ENCODE measurements at places on chromosomes 1 and 21. TPM values are rescaled to one million over a fixed set of nuclear protein-coding genes. Genes with fewer than 3 reads are reported as not detected.

The DDAH1 gene
- total RNA-seq: 16.6 TPM

The TNNI3K gene
- 0.49 TPM for total RNA-seq

The SRGAP2C gene
- total RNA-seq: 21.3 TPM

The CCSAP gene
- total RNA-seq: 10.9 TPM

- no peaks in the 10 kb centered on the region for H3K27me3 ChIP-seq
- H3K4me1 ChIP-seq: peaks cover 98% of the 10 kb centered on the region
- no peak for DNase-seq
- no peaks in the 10 kb centered on the region for H3K36me3 ChIP-seq
- H3K4me3 ChIP-seq: peak overlapping the region; percentile 13
- H3K27ac ChIP-seq: peak overlapping the region; percentile 96
Observed at GRCh38 chr1:66339944-66340343, 194.0 kb upstream of the SGIP1 start.

DNA sequence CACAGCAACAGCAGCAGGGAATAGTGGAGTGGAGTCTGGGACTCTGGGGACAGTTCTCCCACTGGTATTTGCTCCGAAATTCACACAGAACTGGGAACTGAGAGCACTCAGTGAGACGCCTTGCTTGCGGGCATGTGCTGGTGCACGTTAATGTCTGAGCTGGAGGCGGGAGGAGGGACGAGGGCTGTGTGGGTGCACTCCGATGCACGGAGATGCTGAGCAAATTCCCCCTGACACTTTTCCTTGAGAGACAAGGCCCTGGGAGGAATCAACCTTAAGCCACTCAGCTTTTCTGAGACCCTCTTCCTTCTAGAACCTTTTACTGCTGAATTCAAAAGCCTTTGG is 2.8 kb downstream of the RGS8 start:
- H3K27me3 ChIP-seq: no peaks in the 10 kb centered on the region
- no peak overlapping the region for H3K27ac ChIP-seq
- no peak for DNase-seq
- H3K4me1 ChIP-seq: no peaks in the 10 kb centered on the region
- H3K4me3 ChIP-seq: no peak overlapping the region

DNA sequence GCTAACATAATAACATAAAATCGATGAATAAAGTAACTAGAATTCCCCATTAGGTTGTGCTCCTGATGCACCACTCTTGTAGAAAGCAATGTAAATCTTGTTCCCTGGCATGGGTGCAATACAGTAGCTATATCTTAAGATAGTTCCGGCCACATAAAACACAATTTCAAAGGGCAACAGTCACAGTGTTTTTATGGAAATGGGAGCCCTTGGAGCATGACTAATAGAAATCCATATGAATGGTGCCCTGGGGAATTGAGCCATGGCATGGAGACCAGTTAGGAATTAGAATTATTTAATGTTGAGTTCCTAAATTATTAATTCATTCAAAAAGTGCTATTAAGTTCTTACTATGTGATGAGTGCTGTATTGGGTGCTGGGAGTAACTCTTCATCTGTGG is 118.7 kb downstream of the KCNK2 start:
- no peak overlapping the region for H3K27ac ChIP-seq
- H3K27me3 ChIP-seq: no peaks in the 10 kb centered on the region
- H3K36me3 ChIP-seq: no peaks in the 10 kb centered on the region

GRCh38 chr21:33027401-33028286 is 1.9 kb downstream of the OLIG2 start:
- H3K4me1 ChIP-seq: no peaks in the 10 kb centered on the region
- H3K27ac ChIP-seq: no peak overlapping the region
- DNase-seq: no peak

DNA sequence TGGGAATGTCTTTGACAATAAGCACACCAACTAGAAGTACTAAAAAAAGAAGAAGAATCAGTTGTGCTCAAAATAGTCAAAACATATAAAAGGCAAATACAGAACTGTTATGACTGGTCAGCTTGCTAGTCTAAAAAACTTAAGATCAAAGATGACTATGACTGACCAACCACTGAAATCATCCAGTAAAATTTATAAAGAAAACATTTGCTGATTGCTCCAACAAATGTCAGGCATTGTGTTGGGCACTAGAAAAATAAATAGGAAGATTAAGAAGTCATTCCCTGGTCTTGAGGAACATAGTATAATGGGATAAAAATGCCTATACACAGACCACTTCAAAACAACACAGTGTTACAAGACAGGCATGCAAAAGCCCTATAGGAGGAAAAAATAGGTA is 9.3 kb upstream of the ANGPTL3 start:
- H3K36me3 ChIP-seq: no peaks in the 10 kb centered on the region
- no peaks in the 10 kb centered on the region for H3K4me1 ChIP-seq
- no peak overlapping the region for H3K4me3 ChIP-seq
- no peak overlapping the region for H3K27ac ChIP-seq

- no peak overlapping the region for H3K27ac ChIP-seq
- DNase-seq: no peak
- no peaks in the 10 kb centered on the region for H3K36me3 ChIP-seq
- H3K4me1 ChIP-seq: peaks cover 28% of the 10 kb centered on the region
- H3K27me3 ChIP-seq: no peaks in the 10 kb centered on the region
Observed at GRCh38 chr1:44543064-44543744, 131.1 kb downstream of the TMEM53 start.

DNA sequence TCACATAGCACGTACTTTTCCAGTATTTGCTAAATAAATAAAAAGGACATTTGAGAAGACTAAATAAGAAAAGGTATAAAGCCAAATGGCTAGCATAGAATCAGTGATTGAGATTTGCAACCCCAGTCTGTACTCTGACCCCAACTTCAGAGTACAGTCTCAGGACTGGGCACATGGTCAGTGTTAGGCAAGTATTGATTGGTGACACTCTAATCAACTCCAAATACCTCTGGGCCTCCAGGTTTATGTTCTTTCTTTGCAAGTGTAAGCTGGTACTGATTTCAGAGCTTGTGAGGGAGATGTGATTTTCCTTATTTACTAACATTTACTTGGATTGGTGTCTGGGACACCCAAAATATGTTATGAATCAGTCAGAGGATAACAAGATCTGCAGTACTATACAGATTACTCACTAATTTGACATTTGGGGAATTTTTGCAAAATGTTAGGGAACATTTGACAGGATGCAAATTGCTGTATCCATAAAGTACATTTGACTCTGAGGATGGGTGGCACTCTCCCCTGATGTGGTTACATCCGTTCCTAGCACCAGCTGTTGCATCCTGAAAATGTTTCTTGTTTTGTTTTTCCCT is 34.2 kb downstream of the LMO4 start:
- no peaks in the 10 kb centered on the region for H3K27me3 ChIP-seq
- H3K27ac ChIP-seq: no peak overlapping the region

- H3K27me3 ChIP-seq: no peaks in the 10 kb centered on the region
- no peaks in the 10 kb centered on the region for H3K36me3 ChIP-seq
- H3K4me1 ChIP-seq: no peaks in the 10 kb centered on the region
- DNase-seq: no peak
- H3K4me3 ChIP-seq: no peak overlapping the region
Observed at GRCh38 chr1:8681911-8682310, 135.5 kb downstream of the RERE start.

DNA sequence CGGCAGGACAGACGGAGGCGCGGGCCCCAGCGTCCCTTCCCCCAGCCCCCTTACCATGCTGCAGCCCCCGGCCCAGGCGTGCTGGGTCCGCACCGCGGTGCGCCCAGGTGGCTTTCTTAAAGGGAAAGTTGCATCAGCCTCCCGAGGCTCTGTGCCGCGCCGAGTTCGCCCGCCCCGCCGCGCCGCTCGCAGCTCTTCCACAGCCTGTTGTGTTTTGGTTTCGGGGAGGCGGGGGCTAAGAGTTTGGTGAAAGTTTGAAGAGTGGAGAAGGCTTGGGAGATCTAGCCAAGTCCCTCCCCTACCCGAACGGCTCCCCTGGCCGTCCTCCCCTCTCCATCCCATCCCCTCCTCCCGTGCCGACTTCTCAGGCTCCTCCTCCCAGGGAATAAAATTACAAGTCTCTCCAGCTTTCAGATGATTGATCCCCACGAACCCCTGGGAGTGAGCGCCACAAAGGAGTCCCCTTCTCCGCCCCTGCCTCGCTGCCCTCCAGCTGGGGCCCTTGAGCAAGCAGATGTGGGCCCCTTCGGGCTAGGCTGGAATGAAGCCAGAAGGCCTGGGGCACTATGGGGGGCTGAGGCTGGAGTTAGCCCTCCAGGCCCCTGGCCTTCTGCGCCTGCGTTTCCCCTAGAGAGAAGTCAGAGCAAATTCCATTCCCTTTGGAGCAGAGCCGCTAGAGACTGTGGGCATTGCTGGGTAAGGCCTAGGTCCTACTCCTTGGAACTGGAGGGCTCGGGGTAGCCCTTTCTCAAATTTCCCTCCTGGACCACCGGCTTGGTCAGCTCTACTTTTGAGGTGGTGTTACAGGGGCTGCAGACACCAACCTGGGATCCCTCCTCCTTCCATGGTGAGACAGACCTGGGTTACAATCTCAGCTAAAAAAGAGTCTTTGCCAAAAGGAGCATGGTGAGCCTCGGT is at the start of gene SLC6A9:
TSS of gene SLC6A9 (minus strand) at position 211 of the 918 bp plus-strand sequence. CDS start 7,185 bp downstream, outside the sequence.
- DNase-seq: no peak
- no peaks in the 10 kb centered on the region for H3K36me3 ChIP-seq
- peak within 1 kb of the TSS; percentile 68 for H3K4me3 ChIP-seq
- peak within 1 kb of the TSS; percentile 91 for H3K27ac ChIP-seq
- peaks cover 38% of the 10 kb centered on the region for H3K4me1 ChIP-seq

DNA sequence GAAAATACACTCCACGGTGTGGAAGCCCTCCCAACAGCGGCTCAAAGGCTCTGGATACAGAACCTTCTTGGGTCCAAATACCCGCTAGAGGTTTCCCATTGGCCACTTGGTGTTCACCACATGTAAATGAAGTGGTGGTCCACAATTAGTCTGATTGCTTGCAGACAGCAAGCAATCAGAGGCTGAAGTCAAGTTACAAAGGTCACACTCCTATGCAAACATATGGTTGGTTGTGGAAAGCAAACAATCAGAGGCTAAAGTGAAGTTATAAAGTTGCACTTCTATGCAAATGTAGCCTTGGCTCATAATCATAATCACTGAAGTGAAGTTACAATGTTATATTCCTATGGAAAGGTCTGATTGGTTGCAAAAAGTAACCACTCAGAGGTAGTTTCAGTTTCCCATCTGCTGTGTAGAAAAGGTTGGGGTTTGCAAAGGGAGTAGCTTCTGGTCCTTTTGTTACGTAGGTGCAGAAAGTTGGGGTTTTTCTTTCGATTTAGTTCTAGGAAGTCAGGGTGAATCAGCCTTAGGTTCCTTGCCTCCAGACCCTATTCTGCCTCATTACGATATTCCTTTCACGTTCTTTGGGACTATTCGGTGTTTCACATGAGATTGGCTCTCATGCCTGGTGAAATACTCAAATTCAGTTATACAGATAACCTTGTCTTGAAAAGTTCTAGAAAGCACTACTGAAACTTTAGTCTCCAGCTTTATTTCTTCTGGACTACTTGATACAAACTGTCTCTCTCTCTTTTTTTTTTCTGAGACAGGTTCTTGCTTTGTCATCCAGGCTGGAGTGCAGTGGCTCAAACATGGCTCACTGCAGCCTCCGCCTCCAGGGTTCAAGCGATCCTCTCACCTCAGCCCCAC is 36.7 kb upstream of the MTF2 start:
- H3K4me3 ChIP-seq: no peak overlapping the region
- H3K27ac ChIP-seq: no peak overlapping the region
- no peaks in the 10 kb centered on the region for H3K4me1 ChIP-seq
- DNase-seq: no peak
- H3K27me3 ChIP-seq: no peaks in the 10 kb centered on the region

DNA sequence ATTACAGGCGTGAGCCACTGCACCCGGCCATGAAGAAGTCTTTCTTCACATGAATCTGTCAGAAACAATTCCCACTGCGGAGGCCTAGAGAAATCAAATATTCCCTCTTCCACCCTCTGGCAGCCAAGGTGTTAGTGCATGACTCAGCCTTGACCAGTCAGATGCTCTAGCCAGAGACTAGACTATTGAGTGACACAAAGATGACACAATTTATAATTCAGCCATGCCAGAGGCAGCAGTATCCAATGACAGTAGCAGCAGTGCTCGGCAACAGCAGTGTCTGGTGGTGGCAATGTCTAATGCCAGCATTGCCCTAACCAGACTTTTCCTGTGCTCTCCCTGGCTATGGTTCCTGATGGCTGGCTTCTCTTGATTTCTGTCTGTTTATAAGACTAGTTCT is 8.7 kb downstream of the CTXND2 start:
- H3K4me1 ChIP-seq: peaks cover 10% of the 10 kb centered on the region
- DNase-seq: peak; percentile 58
- H3K27ac ChIP-seq: no peak overlapping the region
- no peaks in the 10 kb centered on the region for H3K36me3 ChIP-seq

DNA sequence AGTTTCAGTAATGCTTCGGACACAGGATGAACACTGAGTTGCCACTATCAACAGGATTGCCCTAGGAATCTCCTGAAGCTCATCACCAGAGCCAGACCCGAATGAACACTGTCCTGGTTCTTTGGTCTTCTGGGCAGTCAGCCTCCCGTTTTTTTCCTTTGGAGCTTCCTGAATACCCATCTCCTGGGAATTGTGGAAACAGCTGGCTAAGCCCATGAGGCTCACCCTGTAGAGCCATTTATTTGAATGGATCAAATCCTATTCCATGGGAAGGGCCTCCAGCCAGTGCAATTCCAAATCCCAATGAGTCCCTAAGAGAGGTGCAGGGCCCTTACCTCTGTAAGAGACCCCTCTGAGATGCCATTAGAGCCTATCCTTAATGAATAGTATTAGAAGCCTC is 5.9 kb downstream of the RCSD1 start:
- H3K4me1 ChIP-seq: no peaks in the 10 kb centered on the region
- no peaks in the 10 kb centered on the region for H3K27me3 ChIP-seq
- no peak overlapping the region for H3K4me3 ChIP-seq
- H3K36me3 ChIP-seq: no peaks in the 10 kb centered on the region
- no peak overlapping the region for H3K27ac ChIP-seq

DNA sequence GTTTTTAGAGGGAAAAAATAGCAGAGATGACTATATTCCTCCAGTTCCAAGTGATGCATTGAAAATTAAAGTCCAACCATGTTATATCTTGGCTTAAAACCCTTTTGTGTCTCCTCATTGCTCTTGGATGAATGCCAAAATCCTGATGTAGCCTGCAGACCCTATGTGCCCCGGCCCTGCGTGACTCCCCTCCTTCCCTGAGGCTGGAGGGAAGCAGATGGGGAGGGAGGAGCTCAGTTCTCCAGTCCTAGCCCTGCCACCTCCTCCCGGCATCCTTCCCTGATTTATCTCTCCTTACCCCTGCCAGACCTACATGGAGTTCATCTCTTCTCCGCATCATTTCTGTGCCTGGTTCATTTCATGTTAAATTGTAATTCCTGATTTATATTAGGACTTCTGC is 397.4 kb downstream of the PTPRU start:
- peaks cover 8% of the 10 kb centered on the region for H3K4me1 ChIP-seq
- no peak overlapping the region for H3K4me3 ChIP-seq
- H3K27me3 ChIP-seq: no peaks in the 10 kb centered on the region
- H3K27ac ChIP-seq: no peak overlapping the region

- H3K36me3 ChIP-seq: no peaks in the 10 kb centered on the region
- H3K4me3 ChIP-seq: no peak overlapping the region
- no peaks in the 10 kb centered on the region for H3K27me3 ChIP-seq
- no peak overlapping the region for H3K27ac ChIP-seq
Observed at GRCh38 chr21:31442339-31442738, 98.3 kb upstream of the TIAM1 start.

All from HCT116 (cell line).